ENCODE measurements at places on chromosomes 1 and 21.

DNA sequence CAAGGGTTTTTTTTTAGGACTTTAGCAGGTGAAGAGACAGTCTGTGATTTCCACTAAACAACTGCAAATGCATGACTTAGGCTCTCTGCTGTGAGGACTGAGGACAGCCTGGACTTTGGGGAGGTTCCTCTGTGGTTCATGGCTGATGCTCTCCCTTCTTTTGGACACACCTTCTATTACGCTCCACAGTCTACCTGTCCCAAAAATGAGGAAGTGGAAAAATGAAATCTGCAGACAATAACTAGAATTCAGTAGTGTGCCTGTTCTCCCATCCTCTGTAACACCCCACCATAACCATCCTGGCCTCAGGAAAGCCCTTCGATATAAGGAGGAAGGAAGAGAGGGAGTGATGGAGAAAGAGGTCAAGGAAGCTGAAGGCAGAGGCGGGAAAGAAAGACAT lies 68.7 kb downstream of the NTPCR start:
- no peak for DNase-seq

DNA sequence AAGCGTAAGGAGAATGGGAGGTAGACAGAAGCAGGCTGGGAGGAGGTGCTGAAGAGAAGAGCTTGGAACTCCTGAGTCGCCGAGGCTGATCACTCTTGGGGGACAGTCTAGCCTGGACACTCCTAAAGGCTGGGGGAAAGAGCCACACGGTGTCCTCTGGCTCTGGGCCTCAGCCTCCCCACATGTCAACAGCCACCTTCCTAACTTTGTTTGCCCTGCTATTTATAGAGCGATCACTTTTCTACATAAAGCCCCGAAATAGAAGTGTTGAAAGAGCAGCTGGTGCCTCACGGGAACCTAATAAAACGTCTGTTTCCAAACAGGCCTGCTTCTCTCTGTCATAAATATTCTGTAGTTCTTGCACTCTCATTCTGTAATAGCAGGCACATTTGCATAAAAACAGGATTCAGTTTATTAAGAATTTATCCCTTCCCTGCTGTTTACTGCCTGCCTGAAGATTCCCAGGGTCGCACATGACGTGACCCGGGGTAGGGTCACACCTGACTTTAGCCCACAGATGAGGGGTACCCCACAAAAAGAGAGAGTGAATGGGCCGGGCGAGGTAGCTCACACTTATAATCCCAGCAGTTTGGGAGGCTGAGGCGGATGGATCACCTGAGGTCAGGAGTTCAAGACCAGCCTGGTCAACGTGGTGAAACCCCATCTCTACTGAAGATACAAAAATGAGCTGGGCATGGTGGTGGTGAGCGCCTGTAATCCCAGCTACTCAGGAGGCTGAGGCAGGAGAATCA lies 212.5 kb downstream of the TOMM20 start:
- no peak for DNase-seq

- DNase-seq: no peak
Measured at GRCh38 chr1:101203820-101204540, 32.8 kb upstream of the S1PR1 start.

DNA sequence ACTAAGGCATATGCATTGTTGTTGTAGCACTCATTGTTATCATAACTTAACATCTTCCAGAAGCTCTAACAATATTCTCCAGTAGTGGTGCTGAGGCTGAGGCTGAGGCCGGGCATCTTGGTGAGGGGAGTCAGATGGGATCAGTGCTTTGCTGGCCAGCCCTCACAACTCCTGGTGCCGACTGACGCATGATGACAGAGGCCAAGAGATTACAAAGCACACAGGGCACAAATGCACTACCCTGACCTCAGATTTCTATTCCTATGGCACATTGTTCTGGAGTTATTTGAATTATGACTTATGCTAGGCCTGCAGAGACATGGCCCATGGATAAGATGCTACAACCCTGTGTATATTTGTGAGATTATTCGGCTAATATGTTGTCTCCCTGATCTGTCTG lies 8.3 kb upstream of the IGSF5 start:
- DNase-seq: no peak

- DNase-seq: no peak
Measured at GRCh38 chr21:44574457-44575306, 1.2 kb downstream of the KRTAP10-4 start.

DNA sequence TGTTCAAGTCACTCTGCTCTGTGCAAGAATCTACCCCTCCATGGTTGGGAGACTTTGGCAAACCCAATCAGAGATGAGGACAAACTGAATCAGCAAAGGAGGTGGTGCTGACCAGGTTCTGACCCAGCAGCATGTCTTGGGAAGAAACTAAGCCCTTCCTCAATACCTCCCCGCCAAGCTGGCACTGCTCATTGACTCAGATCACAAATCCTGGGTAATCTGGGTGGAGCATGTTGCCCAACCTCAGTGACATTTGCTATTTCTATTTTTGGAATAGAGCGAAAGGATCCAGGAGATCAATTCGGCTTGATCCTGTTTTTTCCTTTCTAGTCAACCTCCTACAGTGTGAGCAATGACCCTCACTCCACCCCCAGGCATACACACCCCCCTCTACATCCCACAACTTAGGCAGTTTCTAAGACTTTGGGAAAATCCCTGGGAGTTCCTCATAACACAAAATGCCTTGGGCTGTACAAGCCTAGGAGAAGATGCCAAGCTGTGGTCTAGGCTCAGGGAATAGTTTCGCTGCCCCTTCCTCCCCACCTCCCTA lies 166.8 kb upstream of the KCNJ6 start:
- no peak for DNase-seq
